NCI-H187 treated with DMSO at 0.1 percent for 48 hours (cell line): ENCODE measurements at places on chromosomes 7 and 10.

- DNase-seq: no peak
Measured at GRCh38 chr7:123788584-123788983, 39.8 kb upstream of the WASL start.

GRCh38 chr10:47370015-47370767, 13.9 kb downstream of the ZNF488 start:
- no peak for DNase-seq

GRCh38 chr7:47154791-47155190, 427.1 kb downstream of the TNS3 start:
- no peak for DNase-seq

- DNase-seq: no peak
Measured at GRCh38 chr7:18550574-18550973, 55.0 kb downstream of the HDAC9 start.

DNA sequence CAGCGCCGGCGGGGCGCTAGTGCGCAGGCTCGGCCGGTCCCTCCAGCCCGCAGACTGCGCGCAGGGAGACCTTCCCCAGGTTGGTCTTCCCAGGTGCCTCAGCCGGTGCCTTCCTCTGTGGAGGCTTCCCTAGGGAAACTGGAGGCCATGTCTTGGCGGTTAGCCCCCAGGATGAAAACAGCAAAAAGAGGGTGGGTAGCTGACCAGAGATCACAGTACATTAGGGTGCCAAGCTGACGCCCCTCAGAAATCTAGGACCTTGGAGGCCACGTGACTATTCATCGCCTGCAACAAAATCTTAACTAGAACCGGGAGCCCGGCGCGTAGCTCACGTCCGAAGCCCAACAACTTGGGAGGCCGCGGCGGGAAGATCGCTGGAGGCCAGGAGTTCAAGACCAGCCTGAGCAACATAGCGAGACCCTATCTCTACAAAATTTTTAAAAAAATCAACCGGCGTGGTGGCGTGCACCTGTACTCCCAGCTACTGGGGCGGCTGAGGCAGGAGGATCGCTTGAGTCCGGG, 327 bp upstream of the FIS1 start:
- no peak for DNase-seq

DNA sequence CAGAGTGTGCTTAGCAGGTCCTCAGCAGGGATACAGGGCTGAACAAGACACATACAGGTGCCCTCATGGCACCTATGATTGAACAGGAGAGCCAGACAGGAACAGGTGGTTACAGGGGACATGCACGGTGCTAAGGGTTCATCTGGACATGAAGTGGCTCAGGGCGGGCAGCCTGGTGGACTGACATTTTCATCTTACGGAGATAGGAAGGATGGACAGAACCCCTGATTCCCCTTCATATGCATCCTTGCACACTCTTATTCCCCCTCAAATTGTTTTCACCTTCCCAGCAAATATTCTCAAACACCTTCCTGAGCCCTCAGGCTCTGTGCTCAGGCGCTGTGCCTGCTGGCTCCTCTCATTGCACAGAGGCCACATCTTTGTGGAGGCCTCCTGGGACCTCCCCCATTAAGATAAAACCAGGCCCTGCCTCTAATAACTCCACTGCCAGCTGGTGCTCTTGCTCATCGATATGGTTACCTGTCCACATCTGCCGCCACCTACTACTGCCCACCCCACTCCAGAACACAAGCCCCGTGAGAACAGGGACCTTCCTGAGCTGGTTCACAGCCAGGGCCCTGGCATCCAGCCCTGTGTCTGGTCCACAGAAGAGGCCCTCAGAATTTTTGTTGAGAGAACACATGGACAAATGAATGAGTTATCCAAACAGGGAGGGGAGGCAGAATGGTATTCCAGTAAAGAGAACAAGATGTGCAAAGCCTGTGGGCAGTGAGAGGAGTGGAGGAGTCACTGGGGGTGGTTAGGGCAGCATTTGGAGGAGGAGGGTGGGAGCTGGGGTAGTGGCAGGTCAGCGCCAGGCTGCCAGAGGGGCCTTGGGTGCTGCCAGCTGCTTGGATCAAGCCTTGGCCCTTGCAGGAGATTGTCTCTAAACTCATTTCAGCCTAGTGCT, 68.9 kb upstream of the AQP1 start:
- no peak for DNase-seq
